ENCODE measurements at places on chromosomes 1 and 21.

DNA sequence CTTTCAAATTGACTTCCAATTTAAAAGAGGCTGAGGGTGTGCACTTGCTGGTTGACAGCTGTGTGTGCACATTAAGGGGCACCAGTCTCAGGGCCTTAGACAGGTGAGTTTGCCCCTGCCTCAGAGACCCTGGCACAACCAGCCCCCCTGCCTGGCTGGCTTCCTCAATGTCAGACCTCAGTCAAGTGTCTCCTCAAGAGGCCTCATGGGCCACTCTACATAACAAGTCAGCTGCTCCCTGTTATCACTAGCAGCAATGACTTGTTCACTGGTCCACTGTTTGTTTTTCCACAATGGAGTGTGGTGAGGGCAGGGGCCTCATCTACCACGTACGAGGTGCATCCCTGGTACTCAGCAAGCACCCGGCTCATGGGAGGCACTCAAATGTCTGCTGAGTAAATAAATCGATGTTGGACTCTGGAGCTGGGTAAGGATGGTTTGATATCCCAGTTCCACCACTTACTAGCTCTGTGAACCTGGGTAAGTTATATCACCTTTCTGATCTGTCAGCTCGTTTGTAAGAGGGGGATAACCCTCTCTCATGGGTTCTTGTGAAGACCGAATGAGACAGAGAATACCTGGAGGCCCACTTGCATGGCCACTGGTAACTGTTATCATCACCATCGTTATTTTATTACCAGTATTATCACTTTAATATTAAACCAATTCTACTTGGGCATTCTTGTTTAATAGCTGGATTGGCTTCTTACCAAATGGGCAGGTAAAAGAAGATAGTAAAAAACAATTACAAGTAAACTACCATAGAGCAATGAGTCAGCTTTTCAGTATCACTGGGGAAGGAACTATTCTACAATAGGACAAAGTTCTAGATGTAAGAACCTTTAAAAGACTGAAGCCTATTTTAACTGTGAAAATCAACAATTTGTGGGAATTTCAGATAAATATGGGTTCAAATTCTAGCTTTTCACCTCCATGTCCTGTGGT lies 64.6 kb downstream of the SLC66A1 start:
- no peak for DNase-seq

- peak; percentile 62 for DNase-seq
These were observed 1531.6 kb upstream of the TPTE start for GRCh38 chr21:8989721-8990325.

DNA sequence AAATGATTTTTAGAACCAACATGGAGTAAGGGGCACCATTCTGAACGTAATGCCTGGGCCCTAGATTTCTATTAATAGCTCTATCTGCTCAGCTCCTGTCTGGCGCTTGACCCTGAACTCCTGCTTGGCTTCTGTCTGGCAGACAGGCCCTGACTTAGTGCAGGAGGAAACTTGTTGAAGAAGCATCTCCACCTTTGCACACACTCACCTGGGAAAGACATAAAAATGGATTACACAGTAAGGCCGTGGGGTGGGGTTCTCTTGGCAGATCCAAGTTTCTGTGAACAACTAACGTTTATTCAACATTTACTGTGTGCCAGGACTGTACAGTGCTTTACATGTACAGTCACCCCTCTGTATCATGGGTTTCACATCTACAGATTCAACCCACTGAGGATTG lies 62.1 kb upstream of the CNIH3 start:
- DNase-seq = no peak

- DNase-seq = no peak
These were observed 6.4 kb upstream of the GPR157 start for GRCh38 chr1:9135073-9135836.

- DNase-seq = peak; percentile 68
These were observed 14.0 kb downstream of the AHDC1 start for GRCh38 chr1:27589841-27590426.

DNA sequence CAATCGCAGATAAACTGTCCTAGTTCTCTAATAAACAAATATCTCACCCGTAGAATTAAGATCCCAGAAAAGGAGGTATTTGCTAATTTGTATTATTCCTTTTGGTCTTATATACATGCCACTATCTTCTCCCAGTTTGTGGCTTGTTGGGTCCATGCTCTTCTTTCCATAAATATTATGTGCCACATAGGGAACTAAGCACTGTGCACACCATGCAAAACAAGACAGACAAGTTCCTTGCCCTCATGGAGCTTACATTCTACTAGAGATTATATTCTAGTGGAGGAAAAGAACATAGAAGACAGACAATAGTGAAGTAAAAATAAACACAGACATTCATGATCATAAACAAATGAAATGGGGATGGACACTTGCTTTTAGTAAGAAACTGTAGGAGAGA lies 4.7 kb downstream of the GART start:
- no peak for DNase-seq

- peak; percentile 91 for DNase-seq
These were observed 62.0 kb upstream of the RASAL2 start for GRCh38 chr1:178031856-178032320.

GRCh38 chr1:67753776-67754525 lies 69.0 kb downstream of the GADD45A start:
- no peak for DNase-seq

GRCh38 chr1:54465351-54465811 lies 59.2 kb upstream of the SSBP3 start:
- DNase-seq = peak; percentile 49

DNA sequence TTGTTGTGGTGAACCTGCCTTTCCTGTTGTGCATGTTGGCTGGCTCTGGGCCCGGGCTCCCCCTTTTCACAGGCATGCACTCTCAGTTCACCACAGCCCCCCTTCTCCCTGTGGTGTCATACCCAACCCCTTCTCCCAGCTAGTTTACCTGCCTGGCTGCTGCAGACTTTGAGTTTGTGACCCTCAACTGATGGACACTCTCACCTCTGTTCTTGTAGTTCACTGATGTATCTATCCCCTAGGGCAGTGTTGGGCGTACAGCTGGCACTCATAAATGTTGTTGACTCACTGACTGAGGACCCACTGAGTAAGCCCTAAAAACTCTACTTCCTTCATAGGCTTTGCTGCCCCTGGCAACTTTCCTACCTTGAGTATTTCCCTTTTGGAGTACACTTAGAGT lies 54.9 kb downstream of the WDR64 start:
- DNase-seq = no peak

GRCh38 chr1:78703806-78704205 lies 54.2 kb downstream of the IFI44 start:
- no peak for DNase-seq

DNA sequence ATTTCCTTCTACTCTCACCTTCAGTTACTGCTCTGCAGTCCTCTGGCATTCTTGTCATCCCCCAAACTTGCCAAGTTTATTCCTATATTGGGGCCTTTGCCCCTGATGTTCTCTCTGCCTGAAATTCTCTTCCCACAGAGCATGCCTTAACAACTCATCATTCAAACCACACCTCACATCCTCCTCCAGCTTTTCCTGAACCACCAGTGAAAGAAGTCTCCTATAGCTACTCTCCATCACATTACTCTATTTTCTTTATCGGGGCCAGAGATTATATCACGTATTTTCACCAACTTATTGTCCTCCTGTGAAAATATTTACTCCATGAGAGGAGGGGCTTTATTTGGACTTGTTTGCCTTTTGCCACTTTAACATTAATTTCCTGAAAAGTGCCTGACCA lies 32.1 kb downstream of the EXTL2 start:
- no peak for DNase-seq

DNA sequence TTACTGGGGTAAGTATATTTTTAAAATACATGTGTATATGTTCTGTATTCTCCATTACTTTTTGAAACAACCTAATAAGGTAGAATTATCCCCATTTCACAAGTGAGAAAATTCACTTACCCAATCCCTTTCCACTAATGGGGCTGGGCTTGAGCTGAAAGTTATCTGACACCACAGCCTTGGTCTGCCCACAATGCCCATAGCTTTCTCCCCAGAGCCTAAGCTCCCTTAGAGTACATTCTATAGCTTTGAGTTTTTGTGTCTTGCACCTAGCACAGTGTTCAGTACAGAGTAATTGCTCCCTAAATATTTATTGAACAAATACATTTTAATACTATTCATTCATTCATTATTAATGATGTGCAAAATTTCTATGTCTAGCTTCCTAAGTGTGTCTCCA lies 152.7 kb upstream of the RUNX1 start:
- no peak for DNase-seq

- no peak for DNase-seq
These were observed 38.6 kb downstream of the GADD45A start for GRCh38 chr1:67723620-67724019.
